Body of pancreas (tissue), 4 donors: ENCODE measurements at places on chromosomes 12 and 14. TPM values are rescaled to one million over a fixed set of nuclear protein-coding genes. Genes with fewer than 3 reads are reported as not detected.

GRCh38 chr14:95510804-95511203 is 5.6 kb downstream of the SYNE3 start:
- H3K27ac ChIP-seq, result no peak overlapping the region
- peaks cover 13% of the 10 kb centered on the region for H3K4me1 ChIP-seq
- H3K27me3 ChIP-seq, result no peaks in the 10 kb centered on the region
- no peak overlapping the region for H3K4me3 ChIP-seq
- DNase-seq, result no peak
- H3K36me3 ChIP-seq, result no peaks in the 10 kb centered on the region

DNA sequence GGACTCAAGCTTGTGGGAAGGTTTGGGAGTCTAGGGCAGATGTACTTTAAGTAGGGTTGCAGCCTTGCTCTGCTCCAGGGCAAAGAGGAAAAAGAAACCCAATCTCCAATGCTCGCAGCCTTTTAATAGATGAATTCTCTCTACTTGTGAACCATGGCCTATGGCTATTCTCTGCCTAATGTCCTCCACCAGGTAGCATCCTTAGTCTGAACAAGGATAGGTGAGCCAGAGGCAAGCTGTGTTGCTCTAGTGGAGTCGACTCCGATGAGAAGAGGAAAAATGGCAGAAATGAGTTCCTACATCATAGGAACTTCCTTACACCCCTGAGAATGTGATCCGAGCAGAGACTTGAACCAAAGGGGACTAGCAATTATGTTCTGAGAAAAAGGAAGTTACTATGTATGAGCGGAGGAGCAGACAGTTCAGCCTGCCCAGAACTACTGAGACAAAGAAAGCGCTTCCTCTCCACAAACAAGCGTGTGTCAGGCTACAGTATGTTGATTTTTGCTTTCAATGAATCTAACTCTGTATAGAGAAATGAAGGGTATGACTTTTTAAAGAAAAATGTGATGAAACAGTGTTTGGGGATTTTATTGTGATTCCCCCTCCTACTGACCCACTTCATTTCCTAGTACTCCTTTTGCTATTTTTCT is 153.6 kb upstream of the ARID2 start:
- H3K27ac ChIP-seq, result no peak overlapping the region
- no peak for DNase-seq
- H3K27me3 ChIP-seq, result no peaks in the 10 kb centered on the region

Gene DNAI7
- total RNA-seq, result not detected

Gene PLA2G1B
- total RNA-seq, result 6,971 TPM
